ENCODE measurements at places on chromosomes 11 and 22.

GRCh38 chr11:77086521-77087472, 15.8 kb upstream of the OMP start:
- DNase-seq = no peak

- DNase-seq = no peak
These were observed 611.1 kb downstream of the SOX6 start for GRCh38 chr11:15745266-15745665.

- DNase-seq = no peak
These were observed 462.4 kb upstream of the LRRC4C start for GRCh38 chr11:41921746-41922390.

- no peak for DNase-seq
These were observed 13.3 kb upstream of the MOB2 start for GRCh38 chr11:1499899-1500298.

GRCh38 chr22:42912059-42912458, 55.0 kb upstream of the ARFGAP3 start:
- DNase-seq = no peak

- DNase-seq = no peak
These were observed 39.9 kb downstream of the CD44 start for GRCh38 chr11:35178873-35179272.

GRCh38 chr11:73509188-73509587, 88.7 kb downstream of the FAM168A start:
- no peak for DNase-seq

GRCh38 chr22:47164514-47165337, 402.3 kb downstream of the TBC1D22A start:
- no peak for DNase-seq

DNA sequence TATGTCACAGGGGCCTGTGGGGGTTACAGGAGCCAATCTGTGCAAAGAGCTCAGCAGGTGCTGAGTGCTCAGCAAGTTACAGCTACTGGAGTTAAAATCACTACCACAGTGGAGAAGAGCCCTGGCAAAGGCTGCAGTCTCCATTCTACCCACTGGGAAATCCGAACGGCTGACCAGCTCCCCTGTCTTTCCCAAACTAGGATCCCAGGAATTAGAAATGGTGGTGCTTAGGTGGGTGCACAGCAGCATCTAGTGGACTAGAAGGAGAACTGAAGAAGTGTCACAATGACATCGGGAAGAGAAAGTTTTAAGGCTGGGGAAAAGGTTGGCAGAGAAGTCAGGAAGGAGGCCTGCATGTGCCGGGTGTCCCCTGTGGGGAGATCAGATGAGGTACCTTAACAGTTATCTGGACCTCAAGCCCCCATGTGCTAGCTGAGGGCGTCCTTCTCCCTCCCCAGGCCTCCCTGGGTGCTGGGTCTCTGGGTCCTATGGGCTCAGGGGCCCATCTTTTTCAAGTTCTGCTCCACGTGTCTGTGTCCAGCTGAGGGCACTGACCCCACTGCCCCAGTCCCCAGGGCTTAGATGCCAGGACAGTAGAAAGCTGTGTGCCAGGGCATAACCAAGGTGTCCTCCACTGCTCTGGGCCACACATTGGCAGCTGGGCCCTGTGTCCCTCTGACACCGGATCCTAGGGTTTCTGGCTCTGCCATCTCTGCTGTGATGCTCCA, 1.9 kb downstream of the PIWIL3 start:
- no peak for DNase-seq

DNA sequence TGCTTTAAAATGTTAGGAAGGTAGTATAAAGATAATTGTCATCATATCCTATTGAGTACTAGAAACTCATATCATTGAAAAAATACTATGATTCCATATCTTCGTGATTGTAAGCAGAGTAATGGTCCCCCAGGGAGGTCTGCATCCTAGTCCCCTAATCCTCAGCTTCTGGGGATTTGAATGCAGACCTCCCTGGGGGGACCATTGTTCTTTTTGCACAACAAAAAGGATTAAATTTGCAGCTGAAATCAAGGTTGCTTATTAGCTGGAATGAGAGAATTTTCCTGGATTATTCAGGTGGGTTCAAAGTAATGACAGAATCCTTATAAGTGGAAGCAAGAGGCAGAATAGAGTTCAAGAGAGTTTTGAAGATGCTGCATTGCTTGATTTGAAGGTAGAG, 26.1 kb upstream of the MS4A6A start:
- DNase-seq = no peak

GRCh38 chr11:92854952-92855351, 114.5 kb upstream of the MTNR1B start:
- no peak for DNase-seq

- no peak for DNase-seq
These were observed 55.9 kb upstream of the MN1 start for GRCh38 chr22:27857443-27857842.

- DNase-seq = no peak
These were observed 167.8 kb downstream of the BRD1 start for GRCh38 chr22:49659924-49660315.

DNA sequence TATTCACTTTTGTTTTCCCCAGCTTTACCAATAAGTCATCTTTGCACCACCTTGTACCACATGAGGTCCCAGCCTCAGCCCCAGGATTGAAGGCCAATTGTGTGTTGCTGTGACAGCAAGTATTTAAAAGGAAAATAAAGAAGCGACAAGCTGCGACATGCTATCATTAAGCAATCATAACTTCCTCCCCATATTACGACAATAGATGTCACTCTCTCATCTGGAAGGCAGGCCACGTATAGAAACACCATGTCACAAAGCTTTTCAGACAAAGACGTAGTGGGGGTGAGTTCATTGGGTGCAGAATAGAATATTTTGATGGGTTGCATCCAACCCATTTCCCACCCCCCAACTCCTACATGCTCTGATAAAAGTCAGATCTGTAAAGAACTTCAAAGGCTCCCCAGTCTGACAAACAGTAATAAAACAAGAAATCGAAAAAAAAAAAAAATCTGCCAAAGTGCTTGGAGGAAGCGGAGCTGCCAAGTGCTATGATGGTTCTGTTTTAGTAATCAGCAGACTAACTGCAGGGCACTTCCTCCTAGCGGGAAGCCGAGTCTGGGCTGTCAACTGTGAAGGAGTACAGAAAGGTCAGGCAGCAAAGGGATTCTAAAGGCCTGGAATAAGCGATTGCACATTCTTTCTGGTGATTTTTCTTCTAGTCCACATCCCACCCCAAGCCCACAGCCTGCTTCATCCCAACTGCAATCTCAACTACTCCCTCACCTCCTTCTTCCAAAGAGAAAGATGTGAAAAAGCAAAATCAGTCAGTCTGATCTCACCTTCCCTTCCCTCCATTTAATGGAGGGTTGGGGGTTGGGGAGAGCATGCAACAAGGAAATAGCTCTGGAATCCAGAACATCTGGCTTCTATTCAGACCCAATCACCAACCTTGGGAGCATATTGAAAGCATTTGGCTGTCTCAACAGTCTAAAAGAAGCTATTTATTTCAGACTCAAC, 131.4 kb upstream of the UBASH3B start:
- DNase-seq = no peak

GRCh38 chr22:45507798-45508197, 5.1 kb downstream of the FBLN1 start:
- DNase-seq = no peak

DNA sequence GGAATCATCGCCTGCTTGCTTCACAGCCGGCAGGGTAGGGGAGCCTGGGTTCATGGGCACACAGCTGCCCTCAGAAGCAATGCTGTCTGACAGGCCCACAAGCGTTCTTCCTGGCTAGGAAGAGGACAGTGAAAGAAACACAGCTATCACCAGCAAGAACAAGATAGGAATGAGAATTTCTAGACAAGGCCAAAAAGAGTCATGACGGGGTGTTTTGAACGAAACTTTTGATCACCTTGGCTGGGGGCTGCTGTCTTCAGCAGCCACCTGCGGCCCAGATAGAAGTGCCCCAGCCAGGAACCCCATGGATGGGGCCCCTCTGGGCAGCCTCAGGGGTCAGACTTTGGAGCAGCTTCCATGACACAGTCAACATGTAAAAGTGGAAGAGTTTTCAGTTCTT, 41.8 kb downstream of the GAB4 start:
- no peak for DNase-seq

- DNase-seq = no peak
These were observed 49.9 kb downstream of the SIK2 start for GRCh38 chr11:111652184-111652583.

GRCh38 chr11:123219066-123219690, 24.1 kb upstream of the CLMP start:
- no peak for DNase-seq

GRCh38 chr11:32722255-32722654, 72.2 kb downstream of the CCDC73 start:
- DNase-seq = no peak

DNA sequence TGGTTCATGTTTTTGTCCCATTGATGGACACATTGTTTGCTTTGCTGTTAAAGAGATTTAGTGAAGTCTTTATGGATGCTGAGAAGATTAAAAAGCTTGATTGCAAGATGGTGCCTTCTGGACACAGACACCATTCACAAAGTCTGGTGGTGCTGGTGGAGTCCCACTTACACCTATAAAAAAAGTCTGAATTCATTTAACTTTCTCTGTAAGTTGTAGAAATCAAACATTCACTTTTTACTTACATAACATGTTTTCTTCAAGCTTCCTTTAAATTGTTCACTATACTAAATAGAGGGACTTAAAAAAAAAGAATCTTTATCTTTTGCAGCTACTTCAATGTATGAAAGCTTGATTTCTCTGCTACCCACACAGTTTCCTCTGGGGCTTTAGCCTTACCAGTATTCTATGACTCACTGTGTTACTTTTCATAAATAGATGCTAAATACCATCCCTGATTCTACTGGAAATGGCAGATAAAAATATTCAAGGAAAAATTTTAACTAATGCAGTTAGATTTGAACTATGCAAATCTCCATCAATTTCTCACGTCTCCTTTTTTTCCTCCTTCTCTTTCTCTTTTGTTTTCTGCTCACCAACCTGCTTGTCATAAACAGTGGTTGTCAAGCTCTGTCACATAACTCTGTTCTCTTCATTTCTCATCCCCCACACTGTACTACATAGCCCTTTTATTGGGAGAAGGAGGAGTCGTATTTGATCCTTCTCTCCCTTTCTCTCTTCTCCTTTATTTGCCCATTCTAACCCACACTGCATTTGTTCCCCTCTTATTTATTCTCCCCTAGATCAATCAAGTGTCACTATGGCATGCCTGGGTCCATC, 89.7 kb downstream of the FAM76B start:
- DNase-seq = no peak

- peak; percentile 74 for DNase-seq
These were observed 2.7 kb downstream of the NEAT1 start for GRCh38 chr11:65425105-65425970.

DNA sequence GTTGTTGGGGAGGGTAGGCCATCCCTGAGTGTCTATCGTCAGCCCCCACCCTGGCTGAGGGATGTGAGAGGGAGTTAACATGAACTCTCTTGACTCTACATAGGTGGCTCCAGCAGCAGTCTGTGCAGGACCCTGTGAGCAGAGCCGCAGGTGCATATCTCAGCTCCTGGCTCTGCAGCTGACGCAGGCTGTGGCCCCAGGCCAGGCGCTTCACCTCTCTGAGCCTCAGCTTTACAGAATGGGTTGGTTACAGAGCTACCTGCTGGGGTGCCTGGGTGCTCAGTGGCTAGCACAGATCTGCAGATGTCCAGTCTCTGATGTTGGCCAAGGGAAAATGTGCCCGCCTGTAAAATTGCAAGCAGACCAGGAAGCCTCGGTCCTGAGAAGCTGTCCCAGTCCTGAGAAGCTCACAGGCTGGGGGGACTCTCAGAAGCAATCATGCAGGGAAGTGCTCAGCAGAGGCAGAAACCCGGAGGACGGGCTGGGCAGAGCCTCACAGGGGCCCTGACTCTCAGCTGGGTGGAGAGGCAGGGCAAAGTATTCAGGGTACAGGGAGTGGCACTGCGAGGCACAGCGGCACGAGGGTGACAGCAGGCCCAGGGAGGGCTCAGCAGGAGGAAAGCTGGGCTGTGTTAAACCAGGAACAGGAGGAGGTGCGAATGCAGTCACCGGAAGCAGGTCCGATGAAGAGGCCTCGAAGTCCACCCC, 15.9 kb upstream of the LRP5 start:
- DNase-seq = no peak
